ENCODE measurements at places on chromosomes 3 and 15.

GRCh38 chr3:169286214-169286613 is 377.3 kb downstream of the MECOM start:
- DNase-seq = no peak

DNA sequence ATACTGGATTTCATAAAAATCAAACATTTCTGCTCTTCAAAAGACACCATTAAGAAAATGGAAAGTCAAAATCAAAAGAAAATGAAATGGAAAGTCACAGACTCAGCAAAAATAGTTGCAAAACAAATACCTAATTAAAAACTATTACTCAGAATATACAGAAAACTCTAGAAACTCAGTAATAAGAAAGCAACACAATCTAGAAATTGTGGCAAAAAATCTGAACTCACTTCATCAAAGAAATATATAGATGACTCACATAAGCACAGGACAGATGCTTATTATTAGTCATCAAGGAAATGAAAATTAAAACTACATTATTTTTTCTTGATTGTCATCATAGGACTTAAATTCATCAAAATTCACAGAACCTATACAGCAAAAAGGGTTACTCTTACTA is 430.0 kb downstream of the SHQ1 start:
- DNase-seq = peak; percentile 53

DNA sequence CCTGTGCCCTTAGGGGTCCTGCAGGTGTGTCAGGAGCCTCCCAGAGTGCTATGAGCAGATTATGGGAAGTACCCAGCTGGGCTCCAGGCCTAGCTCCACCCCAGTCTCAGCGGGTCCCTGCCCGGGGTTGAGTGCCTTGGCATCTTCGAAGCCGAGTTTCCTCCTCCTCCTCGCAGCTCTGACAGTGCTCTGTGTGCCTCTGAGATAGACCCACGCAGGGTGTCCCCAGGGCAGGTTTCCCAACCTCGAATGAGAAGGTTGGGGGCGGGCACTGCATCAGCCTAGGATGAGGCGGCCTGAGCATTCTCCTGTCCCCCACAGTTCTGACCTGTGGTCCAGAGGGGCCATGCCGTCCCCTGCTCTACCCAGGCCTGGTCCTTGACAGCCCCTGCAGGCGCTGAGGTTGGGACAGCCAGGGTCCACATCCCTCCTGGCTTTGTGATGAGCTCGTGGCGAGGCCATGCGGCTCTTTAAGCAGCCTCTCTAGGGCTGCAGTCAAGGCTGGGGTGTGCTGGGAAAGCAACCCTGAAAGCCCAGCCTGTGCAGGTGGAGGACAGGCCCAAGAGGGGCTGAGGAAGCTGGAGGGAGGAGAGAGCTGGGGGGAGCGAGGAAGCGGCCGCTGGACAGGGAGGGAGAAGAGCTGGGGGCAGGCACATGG is 20.2 kb upstream of the SKOR1 start:
- DNase-seq = no peak

DNA sequence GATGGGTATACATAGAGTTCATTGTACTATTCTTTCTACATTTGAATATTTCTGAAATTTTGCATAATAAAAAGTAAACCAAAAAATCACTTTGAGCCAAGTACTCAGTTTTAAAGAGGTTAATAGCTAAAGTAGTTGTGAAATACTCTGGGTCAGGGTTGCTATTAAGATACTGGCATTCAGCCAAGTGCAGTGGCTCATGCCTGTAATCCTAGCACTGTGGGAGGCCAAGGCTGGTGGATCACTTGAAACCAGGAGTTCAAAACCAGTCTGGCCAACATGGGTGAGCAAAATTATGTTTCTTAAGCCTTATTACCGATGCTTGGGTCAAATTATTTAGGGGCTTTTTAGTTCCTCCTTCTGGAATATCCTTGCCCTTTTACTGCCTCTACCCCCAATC is 122.0 kb upstream of the MELTF start:
- no peak for DNase-seq

DNA sequence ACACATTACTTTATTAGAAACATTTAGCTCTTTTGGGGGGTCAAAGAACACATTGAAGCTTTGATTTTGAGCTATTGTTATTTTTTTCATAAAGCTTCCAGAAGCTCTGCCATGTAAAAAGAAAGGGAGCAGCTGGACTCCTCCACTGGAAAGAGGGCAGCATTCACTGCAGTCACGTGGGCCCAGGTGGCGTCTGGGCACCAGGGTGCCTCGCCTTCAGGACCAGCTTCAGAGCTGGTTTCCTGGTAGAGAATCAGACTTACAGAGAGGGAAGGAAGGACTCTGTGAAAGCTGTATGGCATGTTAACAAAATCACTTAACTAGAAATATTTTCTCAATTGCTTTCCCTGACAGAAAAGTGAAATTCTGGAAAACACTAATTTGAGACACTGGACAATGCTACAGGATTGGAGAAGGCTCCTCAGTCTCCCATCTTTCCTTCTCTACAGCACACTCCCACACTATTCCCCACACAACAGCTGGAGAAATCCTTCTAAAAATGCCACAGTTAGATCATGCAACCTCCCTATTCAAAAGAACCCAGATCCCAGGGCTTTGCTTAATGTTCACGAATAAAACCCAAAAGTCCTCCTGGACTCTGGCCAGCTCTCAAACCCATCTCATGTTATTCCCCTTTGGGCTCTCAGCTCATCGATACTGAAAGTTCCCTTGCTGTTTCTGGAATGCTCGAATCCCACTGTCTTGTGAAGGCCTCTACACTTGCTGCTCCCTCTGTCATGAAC is 83.2 kb downstream of the NFKBIZ start:
- DNase-seq = no peak

GRCh38 chr3:195086885-195087284 is 184.1 kb downstream of the XXYLT1 start:
- no peak for DNase-seq

Measured in activated CD4-positive, alpha-beta T cell treated with anti-CD3 and anti-CD28 coated beads, Interleukin-2, Interleukin-6, amounts not matched to agents 100 ng/mL and 50 ng/mL, durations not matched to agents 16 hours and 8 hours (primary cell).